ENCODE measurements at places on chromosomes 2 and 18.

DNA sequence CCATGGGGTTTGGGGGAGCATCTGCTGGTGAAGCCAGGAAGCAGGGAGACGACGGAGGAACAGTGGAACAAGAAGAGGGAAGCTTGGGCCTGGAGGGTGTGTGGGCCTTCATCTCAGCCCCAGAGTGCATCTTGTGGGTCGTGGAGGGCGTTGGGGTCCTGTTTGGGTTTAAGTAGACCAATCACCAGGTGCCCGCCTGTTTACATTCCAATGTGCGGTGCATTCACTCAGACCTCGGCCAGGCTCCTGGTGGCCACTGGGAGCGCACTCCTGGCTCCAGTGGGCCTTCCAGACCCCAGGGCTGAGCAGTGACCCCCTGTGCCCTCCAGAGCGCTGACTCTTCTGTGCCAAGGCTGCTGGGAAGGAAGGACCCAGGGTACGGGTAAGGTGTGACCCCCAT is 293.7 kb downstream of the NDUFA10 start:
- DNase-seq: no peak

GRCh38 chr2:88283886-88284592 is 113.9 kb downstream of the THNSL2 start:
- DNase-seq: no peak

DNA sequence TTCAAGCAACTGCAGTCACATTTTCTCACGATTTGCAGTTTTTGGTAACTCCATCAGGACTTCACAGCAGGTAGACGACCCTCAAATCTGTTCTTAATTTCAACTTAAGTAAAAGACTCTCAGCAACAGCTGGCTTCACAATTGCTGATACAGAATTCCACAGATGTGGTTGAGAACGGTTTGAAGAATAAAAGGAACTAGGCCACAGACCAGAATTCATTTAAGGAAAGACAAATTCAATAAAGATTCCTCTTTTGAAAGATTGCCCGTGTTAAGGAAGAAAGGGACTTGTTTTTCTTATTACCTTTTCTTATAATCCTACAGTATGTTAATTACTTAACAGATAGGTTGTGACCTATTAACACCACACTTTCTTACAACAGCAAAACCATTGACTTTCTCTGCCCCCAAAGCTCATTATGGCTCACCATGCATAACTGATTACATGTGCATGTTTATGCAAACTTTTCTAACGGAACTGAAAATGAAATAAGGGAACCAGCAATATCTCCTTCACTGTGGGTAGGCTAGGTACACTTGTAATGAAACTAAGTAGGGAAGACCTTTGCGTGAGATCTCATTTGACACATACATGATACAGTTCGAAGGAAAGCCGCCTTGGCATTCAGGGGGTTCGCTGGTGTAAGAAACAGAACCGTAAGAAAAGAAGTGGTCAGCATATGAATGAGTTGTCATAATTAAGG is 4.7 kb upstream of the ZNF516 start:
- no peak for DNase-seq

- DNase-seq: no peak
Measured at GRCh38 chr2:226656367-226656766, 143.3 kb downstream of the IRS1 start.

DNA sequence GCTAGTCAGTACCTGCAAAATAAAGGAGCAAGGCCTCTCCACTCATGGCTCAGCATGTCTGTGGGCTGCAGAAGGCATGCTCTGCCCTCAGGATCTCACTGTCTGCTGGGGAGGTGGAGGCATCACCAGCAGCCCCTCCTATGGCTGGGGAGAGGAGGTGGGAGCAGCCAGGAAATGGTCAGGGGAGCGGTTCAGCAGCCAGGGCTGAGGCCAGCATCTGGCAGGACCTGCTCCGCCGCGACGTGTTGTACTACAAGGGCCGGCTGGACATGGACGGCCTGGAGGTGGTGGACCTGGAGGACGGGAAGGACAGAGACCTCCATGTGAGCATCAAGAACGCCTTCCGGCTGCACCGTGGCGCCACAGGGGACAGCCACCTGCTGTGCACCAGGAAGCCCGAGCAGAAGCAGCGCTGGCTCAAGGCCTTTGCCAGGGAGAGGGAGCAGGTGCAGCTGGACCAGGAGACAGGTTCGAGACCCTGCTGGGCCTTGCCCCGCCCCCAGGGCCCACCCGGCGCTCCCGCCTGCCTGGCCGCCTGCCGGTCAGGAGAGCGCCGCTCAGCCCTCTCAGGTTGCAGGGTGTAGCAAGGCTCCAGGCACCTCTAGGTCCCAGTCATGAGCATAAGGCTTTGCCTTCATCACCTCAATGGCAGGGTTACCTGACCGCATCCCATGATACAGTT is 49.0 kb downstream of the FAM168B start:
- DNase-seq: no peak

DNA sequence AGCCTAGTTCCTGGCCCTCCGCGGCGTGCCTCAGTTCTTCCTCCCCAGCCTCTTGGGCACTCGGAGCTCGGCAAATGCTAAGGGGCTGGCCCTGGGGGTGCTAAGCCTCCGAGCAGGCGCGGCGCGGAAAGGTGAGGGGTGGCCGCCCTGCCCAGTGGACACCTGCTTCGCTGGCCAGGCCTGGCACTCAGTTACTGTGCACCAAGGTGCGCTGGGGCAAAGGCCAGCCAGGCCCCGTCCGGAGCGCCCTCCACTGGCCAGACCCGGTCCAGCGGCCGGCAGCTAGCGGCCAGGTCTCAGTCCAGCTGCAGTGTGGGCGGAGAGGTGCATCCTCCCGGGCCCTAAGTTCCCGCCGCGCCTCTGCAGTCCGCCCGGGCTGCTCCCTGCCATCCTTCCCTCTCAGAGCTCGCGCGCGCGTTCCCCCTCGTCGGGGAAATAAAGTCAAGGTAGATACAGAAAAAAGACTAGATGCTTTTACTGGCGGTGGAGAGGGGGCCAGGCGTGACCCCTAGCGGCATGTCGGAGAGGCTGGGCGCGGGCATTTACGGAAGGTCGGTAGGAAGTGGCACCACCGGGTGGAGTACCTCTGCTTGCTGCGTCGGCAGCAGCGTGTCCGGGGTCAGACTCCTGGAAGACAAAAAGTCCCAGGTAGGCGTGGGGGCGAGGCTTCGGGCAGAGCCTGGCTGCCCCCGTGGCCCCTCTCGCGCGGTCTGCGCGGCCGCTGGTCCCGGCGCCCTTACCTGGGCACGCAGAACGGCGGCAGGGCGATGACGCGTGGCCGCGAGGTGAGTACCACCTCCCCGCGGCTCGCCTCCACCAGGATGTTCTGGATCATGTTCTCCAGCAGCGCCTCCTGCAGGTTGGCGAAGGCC is 9.4 kb upstream of the CRYBA2 start:
- DNase-seq: peak; percentile 27

- no peak for DNase-seq
Measured at GRCh38 chr2:10883801-10884478, 27.8 kb upstream of the KCNF1 start.

DNA sequence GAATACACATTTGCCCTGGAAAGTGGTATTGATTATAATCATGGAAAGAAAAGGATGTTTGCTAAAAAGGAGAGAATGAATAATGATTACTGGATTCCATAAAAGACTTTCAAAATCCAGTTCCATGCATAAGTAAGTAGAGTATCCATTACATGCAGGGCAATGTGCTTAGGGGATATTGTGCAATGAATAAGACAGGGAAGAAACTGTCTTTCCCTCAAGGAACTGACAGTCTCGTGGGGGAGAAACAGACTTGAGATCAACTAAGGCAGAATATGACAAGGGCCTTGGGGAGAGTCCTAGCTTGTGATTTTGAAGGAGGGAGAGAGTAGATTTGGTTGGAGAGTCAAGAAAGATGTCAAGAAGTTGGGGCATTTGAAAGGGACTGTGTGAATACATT is 130.6 kb downstream of the SPP2 start:
- no peak for DNase-seq

GRCh38 chr18:74624466-74624865 is 26.8 kb downstream of the ZNF407 start:
- no peak for DNase-seq

GRCh38 chr18:35407871-35408481 is 30.8 kb upstream of the ZNF396 start:
- DNase-seq: peak; percentile 84

- peak; percentile 32 for DNase-seq
Measured at GRCh38 chr18:58338961-58339592, 289.8 kb downstream of the ALPK2 start.

DNA sequence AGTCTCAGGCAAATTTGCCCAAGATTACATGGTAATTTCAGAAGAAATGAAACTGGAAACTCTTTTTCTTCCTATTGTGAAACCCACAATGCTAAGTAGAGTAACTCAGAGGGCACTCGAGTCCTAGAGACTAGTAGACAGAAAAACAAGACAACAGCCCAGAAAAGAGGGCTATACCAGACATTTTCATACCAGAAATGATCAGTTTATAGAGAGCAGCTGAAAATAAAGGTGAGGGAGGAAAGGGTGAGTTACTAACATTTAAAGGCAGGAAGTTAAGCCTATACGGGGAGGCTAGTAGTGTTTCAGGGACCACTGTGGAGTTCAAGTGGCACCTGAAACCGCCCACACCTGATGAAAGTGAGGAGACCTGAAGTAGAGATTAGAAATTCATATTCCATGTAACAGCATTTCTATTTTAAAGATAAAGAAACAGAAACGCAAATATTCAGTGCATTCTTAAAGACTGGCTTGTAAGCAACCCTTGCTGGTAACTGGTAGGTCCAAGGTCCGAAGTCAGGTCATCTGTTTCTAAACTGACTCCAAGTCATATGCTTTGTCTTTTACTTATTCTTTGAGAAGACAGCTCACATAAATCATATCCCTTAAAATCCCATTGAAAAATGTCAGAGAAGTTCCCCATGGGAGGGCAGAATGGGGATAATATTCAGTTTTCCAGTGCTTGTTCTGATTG is 145.1 kb upstream of the ITGB6 start:
- no peak for DNase-seq

- DNase-seq: peak; percentile 20
Measured at GRCh38 chr2:196201229-196202009, 30.0 kb upstream of the STK17B start.

Measured in fibroblast of pulmonary artery (primary cell).